Inflammatory macrophage treated with lipopolysaccharide for 1 hour (primary cell): ENCODE measurements at places on chromosomes 2 and 18.

GRCh38 chr2:209496586-209496982, 72.7 kb downstream of the MAP2 start:
- no peak for DNase-seq

DNA sequence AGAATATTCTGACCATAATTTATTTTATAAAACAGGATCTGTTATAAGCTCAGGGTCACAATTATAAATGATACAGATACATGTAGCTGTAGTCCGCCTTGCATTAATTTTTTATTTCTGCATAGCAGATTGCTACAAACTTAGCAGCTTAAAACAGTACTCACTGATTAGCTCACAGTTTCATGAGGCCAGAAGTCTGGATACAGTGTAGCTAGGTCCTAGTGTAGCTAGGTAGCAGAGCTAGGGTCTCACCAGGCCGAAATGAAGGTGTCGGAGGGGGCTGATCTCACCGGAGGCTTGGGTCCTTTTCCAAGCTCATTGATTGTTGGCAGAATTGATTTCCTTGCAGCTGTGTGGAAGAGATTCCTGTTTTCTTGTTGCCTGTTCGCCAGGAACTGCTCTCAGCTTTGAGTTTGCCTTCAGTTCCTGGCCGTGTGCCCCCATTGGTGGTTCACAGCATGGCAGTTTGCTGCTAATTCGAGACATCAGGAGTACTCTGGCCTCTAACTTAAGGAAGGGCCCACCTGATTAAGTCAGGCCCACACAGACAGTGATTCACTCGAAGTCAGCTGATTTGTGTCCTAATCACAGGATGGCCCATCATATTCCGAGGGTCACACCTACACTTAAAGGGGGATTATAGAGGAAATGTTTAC, 18.4 kb downstream of the NAPG start:
- DNase-seq, result no peak

- DNase-seq, result no peak
Observed at GRCh38 chr2:178632729-178633128, 152.5 kb downstream of the PLEKHA3 start.

DNA sequence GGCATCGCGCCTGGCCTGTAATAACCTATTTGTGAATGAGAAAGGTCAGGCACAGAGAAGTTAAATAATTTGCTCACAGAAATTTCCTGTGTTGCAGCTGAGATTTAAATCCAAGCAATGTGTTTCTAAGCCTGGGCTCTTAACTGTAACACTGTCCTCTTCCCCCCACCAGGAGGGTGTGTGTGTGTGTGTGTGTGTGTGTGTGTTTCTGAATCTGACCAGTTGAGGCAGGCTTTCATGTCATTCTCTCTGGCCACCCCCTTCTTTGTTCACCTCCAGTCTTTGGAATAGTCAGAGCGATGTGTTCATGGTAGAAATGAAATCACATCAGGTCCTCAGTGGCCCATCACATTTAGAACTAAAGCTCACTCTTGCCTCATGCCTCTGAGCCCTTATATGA, 81.2 kb downstream of the NEDD4L start:
- no peak for DNase-seq

DNA sequence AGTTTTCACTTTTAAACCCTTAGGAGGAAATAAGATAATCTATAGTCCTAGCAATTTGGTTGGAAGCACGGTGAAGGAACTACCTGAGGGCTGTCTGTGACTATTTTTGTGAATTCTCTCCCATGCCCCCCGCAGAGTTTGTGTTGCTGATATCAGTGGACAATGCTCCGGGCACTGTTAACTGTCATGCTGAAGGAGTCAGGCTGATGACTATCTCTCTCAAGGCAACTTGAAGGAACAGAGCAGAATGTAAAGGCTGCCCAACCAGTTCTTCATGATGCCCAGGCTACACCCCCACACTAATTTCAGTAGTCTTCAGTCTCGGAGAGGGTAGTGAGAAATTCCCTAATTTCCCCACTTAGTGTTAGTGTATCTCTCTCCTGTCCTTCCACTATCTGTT, 21.6 kb upstream of the RAB6C start:
- DNase-seq, result no peak

DNA sequence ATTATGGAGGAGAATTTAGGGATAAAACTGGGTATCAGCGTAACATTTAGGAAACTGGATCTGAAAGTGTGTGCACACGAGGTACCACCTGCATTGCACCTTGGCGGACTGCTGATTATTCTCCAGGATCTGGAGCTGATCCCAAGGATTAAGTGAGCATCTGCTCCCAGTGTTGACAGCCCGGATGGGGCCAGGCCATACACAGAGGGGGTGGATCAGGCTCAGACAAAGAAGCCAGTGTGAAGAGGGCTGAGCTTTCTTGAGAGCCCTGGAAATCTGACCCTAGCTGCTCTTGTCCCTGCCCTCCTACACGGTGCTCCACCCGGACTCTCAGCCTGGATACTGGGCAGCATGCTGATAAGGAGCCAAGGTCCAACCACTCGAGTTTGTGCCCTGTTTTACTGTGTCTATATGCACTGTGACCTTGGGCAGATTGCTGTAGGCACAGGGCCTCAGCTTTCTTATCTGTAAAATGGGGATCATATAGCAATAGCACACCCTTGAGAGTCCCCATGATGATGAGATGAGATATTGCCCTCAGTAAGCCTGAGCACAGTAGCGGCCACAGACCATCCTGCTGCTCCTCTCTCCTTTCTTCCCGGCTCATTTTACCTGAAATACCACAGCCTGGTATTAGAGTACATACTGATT, 396.8 kb upstream of the CELF4 start:
- no peak for DNase-seq

DNA sequence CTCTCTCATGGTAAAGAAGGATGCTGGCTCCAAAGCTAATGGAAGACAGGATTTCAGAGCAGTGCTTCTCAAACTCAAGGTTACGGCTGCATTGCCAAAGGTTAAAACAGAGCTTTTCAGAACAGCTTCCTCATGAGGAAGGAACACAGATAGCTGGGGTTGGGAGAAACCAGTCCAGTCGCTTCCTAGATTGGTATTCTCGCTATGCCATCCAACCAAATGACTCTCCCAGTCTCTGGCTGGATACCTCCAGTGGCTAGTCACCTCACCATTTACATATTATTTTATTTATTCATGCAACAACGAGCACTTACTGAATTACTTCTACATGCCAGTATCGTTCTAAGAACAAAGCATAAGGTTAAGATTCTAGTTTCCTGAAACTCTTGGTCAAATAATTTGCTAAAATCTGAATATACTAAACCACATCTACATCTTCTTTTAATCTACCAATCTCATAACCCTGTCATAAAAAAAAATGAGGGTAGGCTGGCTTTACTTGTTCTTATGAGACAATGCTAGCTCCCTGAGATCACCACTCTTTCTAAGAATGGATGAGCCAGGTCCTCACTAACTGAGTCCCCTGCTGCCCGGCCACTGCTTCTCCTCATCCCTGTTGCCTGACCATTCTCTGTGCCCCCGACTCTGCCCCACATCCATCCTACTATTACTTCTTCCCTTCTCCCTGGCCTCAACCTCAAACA, 20.4 kb downstream of the KDSR start:
- no peak for DNase-seq

DNA sequence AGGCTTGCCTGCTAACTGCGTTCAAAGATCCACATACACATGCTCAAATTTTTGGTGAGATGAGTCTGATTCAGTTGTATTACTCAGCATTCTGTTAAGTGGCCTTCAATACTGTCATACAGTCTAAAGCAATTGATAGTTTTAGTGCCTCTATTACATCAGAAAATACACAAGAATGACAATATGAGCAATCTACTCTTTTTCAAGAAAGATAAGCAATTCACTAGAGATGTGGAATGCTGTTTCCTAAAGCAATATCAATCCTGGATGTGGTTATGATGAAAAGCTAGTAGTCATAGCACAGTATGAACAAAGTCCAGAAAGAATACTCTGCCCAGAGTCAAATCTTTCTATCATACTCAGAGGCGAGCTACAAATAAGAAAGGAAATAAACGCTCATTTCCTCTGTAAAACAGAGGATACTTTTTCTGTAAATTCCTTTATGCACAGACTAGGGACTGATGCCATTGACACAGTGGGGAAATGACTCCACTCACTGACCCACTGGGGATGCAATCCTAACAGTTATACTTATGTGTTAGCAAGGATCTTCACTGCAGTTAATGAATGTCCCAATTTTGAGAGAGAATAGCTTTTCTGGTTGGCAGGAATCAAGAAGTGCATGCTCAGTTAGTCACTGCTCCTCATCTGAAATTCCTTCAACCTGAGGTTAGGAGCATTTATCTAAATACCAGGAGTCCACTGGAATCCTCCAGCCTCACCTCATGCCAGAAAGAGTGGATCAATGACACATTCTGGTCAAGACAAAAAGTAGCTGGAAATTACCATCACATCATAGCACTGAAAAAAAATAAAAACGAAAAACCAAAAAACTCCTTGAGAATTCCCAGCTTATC, 83.3 kb downstream of the PDE11A start:
- no peak for DNase-seq

GRCh38 chr2:230592775-230593174, 119.9 kb upstream of the CAB39 start:
- DNase-seq, result no peak

DNA sequence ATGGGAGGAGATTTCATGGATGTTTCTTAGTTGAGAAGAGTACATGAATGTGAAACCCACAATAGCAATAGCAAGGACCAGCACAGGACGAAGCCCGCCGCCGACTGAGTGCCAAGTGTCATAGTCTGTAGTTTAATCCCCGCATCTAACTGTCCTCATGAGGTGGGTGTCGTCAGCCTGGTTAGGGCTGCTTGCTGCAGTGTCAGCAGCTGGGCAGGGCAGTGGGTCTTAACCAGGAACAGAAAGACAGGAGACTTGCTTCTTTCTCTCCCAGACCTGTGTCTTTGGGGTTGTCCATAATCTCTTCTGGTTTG, 146.6 kb downstream of the VAPA start:
- DNase-seq, result no peak

DNA sequence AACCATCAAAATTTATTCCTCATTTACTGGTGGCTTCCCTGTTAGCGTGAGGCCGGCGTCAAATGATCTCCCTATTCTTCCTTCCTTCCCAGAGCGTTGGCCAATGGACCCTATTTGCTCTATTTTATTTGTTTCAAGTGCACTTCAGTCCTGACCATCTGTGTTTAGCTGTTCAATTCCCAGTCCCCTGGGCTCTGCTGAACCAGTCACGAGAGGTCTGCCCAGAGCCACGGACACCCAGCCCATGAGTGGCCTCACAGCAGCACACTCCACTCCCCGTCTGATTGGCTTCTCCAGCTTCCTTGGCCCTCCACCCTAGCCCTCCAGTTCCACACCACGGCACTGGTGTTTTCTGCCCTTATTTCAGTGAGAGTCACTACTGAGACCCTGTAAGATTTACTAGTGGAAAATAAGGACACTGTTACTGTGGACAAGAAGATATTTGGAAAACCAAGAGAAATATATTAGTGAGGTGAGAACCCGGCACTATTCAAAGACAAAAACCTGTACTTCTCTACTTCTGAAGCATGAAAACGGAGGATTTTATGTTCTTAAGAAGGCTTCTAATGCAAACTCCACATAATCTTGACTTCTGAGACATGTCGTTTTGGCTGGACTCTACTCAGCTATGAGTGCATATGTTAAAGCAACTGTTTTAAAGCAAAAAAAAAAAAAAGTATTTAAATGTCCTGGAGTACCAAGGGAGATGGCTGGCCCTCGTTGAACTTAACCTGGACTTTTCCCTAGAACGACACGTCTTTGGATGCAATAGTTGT, 86.6 kb downstream of the COL6A3 start:
- no peak for DNase-seq

DNA sequence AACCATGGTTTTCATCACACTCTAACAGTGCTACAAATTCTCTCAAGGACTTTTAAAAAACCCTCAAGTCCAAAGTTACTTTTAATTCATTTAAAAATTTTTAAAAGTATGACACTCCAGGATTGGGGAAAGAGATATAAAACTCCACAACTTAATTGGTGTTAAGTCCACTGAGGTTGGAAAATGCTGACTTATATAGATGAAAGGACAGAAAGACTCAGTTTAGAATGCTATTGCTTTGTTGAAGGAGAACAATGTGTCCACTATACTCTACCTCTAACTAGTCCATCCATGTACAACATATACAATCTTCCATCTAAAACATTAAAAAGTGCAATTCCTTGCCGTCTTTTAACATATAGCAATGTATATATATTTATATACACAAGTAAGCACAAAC, 41.2 kb downstream of the CABYR start:
- DNase-seq, result no peak

DNA sequence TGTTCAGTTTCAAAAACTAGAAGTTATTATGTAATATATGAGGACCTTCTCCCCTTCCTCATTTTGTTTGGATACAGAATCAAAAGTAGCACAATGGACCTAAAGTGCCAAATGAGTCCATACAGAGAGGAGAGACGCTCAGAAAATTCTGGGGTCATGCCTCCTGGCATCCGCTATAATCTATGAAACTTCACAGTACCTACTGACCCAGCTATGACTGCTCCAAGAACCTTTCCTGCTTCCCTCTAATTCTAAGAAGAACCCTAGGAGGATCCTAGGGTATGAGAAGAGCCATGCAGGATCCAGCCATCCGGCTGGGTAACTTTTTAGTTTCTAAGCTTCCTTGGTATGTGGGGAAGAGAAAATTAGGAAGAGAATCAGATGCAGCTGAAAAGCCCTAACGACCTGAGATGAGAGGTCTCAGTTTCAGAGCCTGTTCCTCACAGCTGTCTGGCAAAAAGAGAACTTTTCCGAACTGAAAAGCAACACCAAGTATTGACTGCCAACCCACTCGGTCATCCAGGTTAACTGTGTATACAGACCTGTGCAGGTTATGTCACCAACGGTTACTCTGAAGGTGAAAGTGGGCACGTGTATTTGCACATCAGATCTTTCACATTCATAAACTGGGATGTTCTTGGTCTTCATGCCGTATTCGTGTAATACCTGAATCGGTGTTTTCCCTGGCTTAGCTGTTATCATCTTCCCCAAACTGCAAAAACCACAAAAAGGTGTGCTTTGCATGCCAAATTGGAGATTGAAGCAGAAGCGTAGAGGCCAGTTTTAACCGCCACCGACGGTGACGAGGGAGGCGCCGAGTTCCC, 1.1 kb downstream of the PRKRA start:
- DNase-seq, result peak; percentile 20

DNA sequence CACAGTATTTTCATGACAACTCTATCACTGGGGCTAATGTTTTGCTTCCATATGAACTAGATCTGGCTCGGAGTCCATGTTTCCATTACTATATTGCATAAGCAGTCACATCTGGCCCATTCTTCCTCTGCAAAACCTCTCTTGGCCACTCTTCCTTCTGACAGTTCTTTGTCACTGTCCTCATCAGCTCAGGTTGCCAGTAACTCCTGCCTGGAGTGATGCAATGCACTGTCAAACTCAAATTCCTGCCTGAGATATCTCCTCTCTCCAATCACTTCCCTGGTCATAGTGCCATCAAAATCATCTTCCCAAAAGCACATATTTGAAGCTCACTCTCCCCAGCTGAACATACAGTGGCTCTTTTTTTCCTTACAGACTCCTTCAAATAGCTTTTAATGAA, 66.1 kb downstream of the COLEC12 start:
- no peak for DNase-seq

- no peak for DNase-seq
Observed at GRCh38 chr2:111069722-111070121, 51.0 kb upstream of the BCL2L11 start.
